ENCODE measurements at places on chromosomes 6 and 20.

- no peak for DNase-seq
These were observed 47.2 kb upstream of the TMEM244 start for GRCh38 chr6:129908356-129908755.

GRCh38 chr6:100810015-100810414, 71.1 kb downstream of the ASCC3 start:
- no peak for DNase-seq

DNA sequence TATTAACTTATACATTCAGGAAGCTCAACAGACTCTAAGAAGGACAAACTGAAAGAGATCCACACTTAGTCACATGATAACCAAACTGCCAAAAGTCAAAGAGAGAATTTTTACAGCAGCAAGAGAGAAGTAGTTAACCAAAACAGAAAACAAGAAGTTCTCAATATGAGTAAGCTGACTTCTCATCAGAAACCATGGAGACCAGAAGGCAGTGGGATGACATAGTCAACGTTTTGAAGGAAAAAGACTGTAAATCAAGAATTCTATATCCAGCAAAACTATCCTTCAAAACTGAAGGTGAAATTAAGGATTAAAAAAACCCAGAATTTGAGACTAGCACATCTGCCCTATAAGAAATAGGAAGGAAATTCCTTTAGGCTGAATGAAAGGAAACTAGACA, 60.4 kb downstream of the COL19A1 start:
- no peak for DNase-seq

GRCh38 chr6:134437376-134437775, 119.5 kb upstream of the SGK1 start:
- DNase-seq, result no peak

DNA sequence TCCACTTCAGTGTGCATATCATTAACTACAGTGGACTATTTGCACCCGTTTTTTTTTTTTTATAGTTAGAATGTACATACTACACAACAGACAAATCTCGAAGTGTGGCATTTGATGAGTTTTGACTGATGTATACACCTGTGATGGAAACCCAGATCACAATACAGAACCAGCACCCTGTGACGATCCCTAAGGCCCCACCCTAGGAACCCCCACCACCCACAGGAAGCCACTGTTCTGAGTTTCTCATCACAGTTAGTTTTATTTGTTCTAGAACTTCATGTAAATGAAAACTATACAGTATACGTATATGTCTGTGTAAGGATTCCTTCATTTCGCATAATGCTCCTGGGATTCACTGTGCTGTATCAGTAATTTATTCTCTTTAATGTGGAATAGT, 102.8 kb downstream of the IRF4 start:
- DNase-seq, result no peak

DNA sequence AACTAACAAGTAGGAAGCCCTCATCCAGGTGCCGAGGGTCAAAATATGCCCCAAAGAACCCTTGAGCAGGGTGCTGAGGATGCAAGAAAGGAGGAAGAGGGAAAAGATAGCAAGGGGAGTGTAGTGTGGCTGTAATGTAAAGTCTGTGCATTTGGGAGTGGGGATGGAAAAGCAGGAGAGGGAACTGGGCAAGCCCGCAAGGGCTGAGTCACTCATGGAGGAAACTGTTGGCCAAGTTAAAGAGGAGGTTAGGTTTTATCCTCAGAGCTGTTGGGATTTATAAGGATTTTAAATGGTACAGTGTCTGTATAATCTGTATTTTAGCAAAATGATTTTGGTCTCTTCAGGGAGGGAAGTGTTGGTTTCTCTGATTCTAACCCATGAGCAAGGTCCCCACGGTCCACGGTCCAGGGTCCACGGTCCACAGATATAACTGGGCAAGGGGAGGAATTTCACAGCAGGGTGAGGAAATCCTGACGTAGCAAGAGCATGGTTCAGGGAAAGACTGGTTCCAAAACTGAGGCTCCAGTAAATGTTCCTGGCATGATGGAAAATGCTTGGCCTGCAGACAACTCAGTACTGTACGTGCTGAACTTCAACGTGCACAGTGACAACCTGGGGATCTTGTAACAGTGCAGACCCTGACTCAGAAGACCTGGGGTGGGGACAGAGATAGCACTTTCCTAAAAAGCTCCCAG, 759.8 kb downstream of the PTPRT start:
- DNase-seq, result no peak

DNA sequence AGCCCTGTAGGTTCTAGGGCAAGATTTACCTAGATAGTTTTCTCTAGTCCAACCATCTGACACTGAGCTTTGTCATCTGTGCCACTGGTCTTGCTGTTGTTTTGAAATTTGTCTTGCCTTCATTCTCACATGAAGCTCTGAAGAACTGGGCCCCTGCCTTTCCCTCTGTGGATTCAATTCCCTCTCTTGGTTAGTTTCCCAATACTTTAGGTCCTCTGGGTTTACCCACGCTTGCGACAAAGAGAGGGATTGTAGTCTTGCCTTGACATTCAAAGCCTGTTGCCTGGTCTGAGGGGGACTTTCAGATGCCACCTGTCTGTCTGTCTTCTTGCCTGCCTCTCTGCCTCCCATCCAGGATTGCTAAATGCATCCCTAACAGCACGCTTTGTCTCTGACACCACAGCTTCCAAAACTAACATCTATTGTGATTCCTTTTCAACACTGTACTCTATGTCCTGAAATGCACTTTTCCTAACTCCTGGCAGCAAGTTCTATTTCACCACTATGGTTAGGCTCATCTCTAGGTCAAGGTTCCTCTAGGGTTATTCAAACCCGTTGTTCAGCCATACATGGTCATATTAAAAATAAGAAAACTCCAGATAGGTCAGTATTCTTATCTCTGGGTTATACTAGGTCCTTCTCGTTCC, 25.5 kb upstream of the MANEA start:
- no peak for DNase-seq

GRCh38 chr20:20410678-20411077, 42.8 kb downstream of the INSM1 start:
- DNase-seq, result peak; percentile 80

- DNase-seq, result no peak
These were observed 206.5 kb upstream of the ZNF184 start for GRCh38 chr6:27679308-27679963.

DNA sequence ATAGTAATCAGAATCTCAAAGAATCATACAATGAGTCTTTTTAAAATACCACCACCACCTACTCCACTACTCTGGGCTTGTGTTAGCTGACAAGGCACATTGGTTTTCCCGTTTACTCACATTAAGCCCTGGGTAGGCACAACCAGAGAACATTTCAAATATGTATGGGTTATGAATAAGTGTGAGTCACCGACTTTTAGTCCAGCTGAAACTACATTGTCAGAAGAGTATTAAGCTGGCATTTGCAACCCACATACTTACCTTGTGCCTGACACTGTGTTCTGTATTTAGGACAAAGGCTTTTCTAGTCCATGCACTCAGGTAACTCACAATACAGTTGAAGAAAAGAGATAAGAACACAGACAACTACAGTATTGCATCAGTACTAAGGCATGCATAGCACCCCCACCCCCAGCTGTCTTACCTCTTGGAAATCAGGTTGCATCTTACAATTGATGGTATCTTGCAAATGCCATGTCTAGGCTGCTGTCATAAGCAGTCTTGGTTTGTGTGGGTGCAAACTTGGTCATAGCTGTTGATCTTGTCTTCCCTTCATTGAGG, 40.3 kb upstream of the AHI1 start:
- DNase-seq, result no peak

- no peak for DNase-seq
These were observed 32.8 kb upstream of the FOXA2 start for GRCh38 chr20:22617160-22617559.

- no peak for DNase-seq
These were observed 914 bp downstream of the TREM2 start for GRCh38 chr6:41161851-41162552.

GRCh38 chr20:25521382-25521781, 63.9 kb downstream of the NINL start:
- no peak for DNase-seq

- no peak for DNase-seq
These were observed 21.9 kb downstream of the STK38 start for GRCh38 chr6:36525346-36525745.

- no peak for DNase-seq
These were observed 26.5 kb downstream of the ERMARD start for GRCh38 chr6:169777896-169778295.

- DNase-seq, result no peak
These were observed 12.3 kb downstream of the MAN1A1 start for GRCh38 chr6:119337252-119337651.

DNA sequence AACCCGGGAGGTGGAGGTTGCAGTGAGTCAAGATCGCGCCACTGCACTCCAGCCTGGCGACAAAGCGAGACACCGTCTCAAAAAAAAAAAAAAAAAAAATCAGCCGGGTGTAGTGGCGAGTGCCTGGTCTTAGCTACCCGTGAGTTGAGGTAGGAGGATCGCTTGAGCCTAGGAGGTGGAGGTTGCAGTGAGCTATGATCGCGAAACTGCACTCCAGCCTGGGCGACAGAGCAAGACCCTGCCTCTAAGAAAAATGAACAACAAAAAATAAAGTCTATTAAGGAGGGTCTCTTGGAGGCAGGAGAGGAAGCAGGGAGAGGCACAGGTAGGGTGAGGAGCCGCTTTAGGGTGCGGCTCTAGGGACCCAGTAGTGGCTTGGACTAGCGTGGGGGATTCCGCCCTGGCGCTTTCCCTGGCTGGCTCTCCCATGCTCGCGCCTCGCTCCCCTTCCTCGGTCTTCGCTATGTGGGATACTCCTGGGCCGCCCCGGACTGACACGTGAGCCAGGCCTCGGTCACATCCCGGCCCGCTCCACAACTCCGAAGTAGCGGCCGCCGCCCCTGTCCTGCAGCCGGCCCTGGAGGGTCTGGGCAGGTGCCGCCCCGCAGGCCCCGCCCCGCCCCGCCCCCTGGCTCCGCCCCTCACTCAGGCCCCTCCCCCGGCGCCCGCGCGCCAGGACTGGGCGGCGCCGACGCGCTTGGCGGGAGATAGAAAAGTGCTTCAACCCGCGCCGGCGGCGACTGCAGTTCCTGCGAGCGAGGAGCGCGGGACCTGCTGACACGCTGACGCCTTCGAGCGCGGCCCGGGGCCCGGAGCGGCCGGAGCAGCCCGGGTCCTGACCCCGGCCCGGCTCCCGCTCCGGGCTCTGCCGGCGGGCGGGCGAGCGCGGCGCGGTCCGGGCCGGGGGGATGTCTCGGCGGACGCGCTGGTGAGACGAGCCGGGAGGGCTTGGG, at the start of gene MYBL2:
Gene MYBL2, plus strand, starts transcription at position 739 of the 953 bp plus-strand sequence. Its CDS starts 170 bp downstream, at position 909.
- DNase-seq, result peak; percentile 54

Measured in NCI-H774 (cell line).